Fibroblast of skin of back (primary cell): ENCODE measurements at places on chromosomes 11 and 22.

GRCh38 chr11:119062779-119063178 is 4.8 kb upstream of the VPS11 start:
- DNase-seq, result peak; percentile 37

DNA sequence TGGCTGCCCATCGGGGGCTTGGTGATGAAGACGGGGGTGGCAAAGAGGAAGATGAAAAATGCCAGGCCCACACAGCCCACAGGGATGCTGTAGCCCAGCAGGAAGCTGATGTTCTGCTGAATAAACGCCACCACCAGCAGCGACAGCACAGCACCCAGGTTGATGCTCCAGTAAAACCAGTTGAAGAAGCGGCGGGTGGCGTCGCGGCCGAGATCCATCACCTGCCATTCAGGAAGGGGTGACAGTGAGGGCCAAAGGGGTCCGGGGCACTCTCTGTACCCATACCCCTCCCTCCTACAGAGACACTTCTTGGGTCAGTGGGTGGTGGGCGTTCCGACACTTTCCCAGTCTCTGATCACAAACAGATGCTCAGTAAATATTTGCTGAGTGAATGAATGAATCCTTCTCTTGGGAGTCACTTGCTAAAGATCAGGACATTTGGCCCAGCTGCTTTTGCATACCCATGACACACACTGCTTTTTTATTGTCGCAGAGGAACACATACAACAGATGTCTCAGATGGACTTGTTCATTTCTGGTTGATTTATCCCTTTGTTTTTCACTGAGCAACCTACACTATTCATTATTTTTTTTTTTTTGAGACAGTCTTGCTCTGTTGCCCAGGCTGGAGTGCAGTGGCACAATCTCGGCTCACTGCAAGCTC is 5.2 kb downstream of the SLC15A3 start:
- DNase-seq, result no peak

- no peak for DNase-seq
Measured at GRCh38 chr11:400241-400689, 6.3 kb downstream of the PKP3 start.

- DNase-seq, result no peak
Measured at GRCh38 chr11:117891362-117891761, 14.9 kb upstream of the FXYD6 start.

- DNase-seq, result no peak
Measured at GRCh38 chr11:76987203-76987602, 47.0 kb upstream of the B3GNT6 start.

DNA sequence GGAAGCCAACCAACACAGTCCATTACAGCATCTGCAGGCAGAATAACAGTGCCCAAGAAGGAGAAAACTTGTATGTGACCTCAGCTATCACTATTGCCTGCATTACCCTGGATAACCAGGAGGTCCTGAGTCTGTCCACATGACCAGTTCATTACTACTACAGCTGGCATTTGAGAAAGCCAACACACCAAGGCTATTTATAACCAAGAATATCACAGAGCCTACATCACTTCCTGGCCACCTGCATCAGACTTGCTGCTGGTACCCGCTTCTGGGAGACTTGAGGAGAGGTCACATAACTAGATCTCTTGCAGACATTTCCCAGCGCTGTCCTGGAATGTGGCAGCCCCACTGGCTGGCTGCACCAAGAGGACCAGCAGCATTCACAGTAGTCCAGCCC is 11.1 kb upstream of the OR56B4 start:
- no peak for DNase-seq
